ENCODE measurements at places on chromosomes 7 and 10. TPM values are rescaled to one million over a fixed set of nuclear protein-coding genes. Genes with fewer than 3 reads are reported as not detected.
A peak's percentile ranks its signal among the peaks of the same experiment; 100 is the strongest.

The GATA3 gene
- 0.33 TPM for polyA plus RNA-seq

The AKR1E2 gene
- 3.4 TPM for polyA plus RNA-seq

The ECHDC3 gene
- 13.5 TPM for polyA plus RNA-seq

The CPED1 gene
- 0.47 TPM for polyA plus RNA-seq

The ARHGAP22 gene
- polyA plus RNA-seq: 5.5 TPM

The UTF1 gene
- polyA plus RNA-seq: 55.7 TPM

The CXCL12 gene
- 63.7 TPM for polyA plus RNA-seq

GRCh38 chr7:151375530-151376217 is 34.1 kb downstream of the NUB1 start:
- DNase-seq: no peak

DNA sequence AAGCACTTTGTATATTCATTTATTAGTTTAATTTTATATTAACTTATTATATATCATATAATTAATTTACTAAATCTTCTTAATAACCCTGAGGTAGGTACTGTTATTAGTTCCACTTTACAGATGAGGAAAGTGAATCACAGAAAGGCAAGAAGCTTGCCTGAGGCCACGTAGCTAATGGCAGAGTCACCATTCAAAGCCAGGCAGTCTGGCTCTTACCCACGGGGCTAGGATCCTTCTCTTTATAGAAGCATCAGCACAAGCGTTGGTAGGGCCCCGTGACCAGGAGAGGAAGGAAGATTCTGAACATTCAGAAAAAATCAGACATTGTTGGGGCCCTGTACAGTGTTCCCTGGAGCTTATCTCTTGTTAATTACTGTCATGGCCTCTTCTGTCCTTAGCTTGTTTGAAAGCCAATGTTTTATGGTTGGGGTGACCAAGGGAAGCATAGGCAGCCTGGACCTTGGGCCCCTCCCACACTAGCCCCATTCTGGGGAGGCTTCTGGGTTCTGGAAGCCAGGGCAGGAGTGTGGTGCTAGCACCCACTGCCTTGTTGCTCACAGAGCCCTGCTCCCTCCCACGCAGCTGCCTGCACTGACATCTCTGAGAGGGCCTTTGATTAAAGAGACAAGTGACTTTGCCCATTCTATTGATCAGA is 31.1 kb upstream of the SLF2 start:
- DNase-seq: no peak

- DNase-seq: no peak
These were observed 6.9 kb downstream of the LRIT1 start for GRCh38 chr10:84234479-84234878.

GRCh38 chr7:55335151-55335550 is 30.0 kb upstream of the LANCL2 start:
- no peak for DNase-seq

DNA sequence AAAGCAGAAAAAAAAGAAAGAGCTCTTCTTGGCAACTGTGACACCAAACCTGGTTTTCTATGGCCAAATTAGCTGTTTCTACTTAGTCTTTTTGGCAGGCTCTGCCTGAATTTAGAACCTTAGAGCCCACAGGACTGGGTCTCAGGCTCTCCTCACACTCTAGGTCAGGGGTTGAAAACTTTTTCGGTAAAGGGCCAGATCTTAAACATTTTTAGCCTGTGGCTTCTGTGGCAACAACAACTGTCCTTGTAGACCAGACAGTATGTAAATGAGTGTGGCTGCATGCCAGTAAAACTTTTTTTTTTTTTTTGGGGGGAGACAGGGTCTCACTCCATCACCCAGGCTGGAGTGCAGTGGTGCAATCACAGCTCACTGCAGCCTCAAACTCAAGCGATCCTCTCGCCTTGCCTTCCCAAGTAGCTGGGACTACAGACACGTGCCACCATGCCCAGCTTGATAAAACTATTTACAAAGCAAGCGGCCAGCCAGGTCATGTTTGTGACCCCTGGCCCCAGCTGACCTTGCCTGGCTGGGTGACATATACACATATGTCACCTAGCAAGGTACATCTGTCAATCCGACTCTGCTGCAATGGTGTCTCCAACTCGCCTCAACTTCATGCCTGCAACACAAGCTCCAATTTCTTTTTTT is 17.4 kb downstream of the KPNA7 start:
- no peak for DNase-seq

GRCh38 chr7:16357474-16357873 is 63.9 kb downstream of the CRPPA start:
- DNase-seq: no peak

GRCh38 chr7:155799514-155799913 is 12.7 kb downstream of the SHH start:
- no peak for DNase-seq

DNA sequence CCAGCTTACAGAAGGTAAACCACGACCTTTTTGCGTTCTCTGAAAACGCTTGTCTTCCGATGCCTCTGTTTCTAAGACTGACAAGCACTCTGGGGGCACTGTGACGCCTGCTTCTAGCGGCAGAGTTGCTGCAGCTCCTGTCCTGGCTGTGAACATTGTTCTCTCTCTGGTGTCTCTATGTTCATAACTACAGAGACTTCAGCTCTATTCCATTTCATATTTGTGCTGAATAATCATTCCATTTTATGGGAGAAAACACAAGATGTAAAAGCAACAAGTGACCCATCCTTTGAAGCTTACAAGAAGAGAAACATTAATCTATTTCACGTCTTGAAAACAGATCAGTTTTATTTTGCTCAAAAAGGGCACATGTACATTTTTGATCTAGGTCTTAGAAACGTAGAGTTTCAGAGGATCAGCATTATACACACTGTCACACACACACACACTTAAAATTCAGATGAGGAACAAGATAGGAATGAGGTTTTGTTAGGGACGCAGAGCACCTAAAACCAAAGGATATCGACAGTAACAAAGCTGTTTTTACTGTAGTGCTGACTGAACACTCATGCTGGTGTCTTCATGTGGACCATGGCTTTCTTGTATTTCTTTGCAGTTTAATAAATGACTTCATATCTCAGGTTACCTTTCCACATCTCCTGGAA is 3.0 kb downstream of the IKZF1 start:
- DNase-seq: peak; percentile 15

GRCh38 chr7:122588621-122589020 is 110.3 kb downstream of the RNF133 start:
- DNase-seq: no peak

DNA sequence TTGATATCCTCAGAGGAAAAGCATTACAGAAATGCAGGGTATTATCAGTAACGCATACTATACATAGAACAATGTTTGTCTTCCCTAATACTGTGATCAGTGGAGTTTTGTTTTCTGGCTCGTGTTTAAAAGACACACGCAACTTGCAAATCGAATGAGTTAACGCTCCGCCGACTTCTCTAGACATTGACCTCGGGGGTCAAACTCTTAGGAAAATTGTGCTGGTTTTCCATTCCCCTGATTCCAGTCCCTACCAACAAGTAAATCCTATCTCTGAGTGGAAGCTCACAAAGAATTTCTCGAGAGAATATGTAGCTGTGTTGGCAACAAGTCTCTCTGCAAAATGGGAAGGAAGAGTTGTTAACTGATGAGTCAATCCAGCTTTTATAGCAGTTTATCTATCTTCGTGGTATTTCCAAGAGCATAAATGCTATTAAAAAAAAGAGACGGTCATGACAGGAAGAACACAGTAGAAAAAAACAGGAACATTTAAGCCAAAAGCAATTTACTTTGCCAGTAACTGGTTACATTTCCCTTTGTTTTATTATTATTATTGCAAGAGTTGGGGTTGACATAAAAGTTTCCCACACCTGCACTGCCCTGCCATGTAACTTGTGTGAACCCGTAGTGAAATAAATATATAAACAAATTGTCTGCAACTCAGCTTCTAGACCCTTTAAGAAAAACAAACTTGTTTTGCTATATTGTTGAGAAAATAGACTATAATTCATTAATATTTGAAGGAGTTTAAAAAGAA is 144.4 kb downstream of the ARID5B start:
- no peak for DNase-seq

DNA sequence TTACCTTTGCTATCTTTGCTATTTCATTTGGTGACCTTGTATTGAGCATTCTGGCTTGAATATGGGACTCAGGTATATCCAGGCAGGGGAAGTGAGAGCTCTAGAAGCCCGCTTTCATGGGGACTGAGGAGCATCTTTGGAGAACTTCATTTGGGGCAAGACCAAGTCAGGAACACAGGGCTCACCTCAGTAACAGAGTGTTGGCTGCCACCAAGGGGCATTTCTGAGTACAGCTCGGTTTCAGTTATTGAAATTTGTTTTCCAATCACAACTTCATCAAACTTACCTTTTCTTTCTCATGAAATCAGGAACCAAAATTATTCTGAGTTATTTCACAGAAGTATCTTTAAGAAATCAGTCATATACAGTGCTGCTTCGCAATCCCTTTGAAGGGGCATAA is 337.2 kb downstream of the C7orf25 start:
- peak; percentile 18 for DNase-seq

- no peak for DNase-seq
These were observed 92.6 kb downstream of the UNCX start for GRCh38 chr7:1325246-1325645.

DNA sequence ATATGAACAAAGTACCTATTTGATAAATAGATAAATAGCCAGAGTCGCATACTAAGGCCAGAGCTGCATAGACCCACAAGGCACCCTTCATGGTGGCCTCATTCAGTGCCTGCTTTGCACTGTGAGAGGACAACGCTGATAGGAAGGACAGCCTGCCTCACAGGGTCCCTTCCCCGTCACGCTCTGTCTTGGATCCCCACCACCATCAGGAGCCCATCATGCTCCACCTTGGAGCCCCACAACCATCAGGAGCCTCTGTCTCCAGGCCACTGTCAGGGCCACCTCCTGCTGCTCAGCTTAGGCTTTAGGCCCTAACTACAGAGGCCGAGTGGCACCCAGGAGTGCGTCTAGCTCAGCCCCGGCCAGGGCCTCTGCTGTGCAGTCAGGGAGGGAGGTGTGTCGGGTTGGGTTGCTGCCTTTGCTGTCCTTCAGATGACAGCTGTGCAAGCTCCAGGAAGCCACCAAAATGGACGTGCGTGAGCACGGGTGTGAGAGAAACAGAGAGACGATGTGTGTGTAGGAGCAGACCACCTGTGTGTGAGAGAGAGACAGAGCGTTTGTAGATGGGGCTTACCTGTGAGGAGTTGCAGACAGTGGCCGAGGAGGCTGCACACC is 516.9 kb downstream of the GLRX3 start:
- DNase-seq: no peak

DNA sequence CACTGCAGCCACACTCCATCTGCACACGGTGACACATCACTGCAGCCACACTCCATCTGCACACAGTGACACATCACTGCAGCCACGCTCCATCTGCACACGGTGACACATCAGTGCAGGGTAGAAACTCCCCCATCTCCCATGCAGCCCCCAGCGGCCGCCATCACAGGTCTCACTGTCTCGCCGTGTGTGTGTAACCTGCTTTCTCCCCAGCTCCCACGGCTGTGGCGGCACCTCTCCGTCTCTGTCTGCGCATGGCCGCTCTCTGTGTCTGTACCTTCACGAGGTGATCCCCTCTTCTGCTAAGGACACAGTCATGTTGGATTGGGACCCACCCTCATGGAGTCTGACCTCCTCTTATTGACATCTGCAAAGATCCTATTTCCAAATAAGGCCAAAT is 527.4 kb downstream of the PTPRN2 start:
- DNase-seq: no peak

- DNase-seq: no peak
These were observed 85.2 kb downstream of the VTI1A start for GRCh38 chr10:112532189-112532588.

GRCh38 chr7:106345421-106346166 is 60.8 kb upstream of the NAMPT start:
- no peak for DNase-seq

DNA sequence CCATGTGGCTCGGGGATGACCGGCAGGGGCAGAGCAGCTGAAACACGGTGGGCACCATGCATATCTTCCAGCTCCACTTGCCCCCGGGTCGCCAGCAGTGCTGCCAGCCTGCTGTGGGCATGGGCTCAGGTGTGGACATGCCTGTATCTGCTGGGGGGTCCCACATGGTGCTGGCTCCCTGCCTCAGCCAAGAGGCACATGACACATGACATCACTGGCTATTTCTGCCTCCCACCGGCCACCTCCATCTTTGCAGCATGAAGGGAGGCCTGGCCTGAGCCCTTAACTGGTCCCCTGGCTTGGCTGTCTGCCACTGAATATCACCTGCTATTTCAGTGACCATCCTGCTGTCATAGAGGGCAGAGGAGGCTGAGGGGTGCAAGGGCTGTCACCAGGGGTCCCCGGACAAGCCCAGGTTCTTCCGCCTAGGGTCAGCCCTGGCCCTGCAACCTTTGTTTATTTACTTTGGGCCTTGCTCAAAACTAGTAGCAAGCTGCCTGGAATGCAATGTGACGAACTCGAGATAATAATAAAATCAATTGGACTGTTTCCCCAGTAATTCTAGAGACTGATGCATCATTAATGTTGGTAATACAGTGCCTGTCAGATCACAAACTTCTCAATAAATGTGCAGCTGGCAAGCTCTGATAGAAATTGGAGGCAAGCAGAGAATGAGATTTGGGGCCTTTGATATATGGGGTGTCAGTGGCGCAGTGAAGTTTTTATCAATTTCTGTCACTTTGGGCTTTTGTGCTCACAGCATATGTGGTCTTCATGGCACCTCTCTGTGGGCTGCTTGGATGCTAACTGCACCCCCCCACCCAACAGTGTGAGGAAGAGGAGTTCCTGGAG is 28.5 kb downstream of the ZMIZ1 start:
- no peak for DNase-seq

DNA sequence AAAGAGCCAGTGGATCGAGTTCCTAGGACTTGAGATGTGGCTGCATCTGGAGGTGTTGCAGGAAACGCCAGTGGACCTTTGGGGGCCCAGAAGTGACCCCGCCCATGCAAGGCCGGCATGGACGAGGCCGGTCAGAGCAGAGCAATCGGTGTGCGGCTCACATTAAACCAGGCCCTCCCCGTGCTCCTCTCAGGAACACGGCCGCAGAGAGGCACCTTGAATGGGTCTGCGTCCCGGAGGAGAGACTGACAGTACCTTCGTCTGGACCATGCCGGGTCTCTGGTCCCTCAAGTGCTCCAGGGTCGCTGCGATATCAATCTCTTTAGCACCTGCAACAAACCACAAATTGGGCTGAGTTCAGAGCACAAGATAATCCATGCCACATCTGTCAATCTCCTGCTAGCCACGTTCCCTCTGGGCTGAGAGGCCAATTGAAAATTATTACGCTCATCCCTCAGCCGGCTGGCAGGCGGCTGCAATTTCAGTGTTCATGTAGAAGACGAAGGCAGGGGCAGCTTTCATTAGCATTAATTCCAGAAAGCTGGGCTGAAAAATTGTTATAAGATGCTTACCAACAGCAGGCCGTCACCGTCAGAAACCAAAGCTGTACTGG is 212.0 kb downstream of the DNAJB6 start:
- no peak for DNase-seq
